ENCODE measurements at places on chromosomes 12 and 14.

- peak; percentile 28 for DNase-seq
These were observed 78.0 kb upstream of the SSTR1 start for GRCh38 chr14:38129705-38130104.

- peak; percentile 88 for DNase-seq
These were observed at the start of gene MRPS35 for GRCh38 chr12:27710592-27711316. Gene MRPS35, plus strand, starts transcription at chr12:27710832. Its CDS starts 12 bp downstream, at chr12:27710844.

DNA sequence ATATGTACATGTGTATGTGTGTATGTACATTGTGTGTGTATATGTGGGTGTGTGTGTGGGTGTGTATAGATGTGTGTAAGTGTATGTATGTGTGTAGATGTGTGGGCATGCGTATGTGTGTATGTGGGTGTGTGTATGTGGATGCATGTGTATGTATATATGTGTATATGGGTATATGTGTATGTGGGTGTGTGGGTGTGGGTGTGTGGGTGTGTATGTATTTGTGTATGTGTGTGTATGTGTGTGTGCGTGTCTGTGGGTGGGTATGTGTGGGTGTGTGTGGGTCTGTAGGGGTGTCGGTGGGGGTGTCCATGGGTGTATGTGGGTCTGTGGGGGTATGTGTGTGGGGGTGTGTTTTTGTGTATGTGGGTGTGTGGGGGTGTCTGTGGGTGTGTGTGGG lies 101.6 kb downstream of the PIWIL1 start:
- DNase-seq = no peak

- no peak for DNase-seq
These were observed 57.1 kb downstream of the CCNK start for GRCh38 chr14:99538275-99538674.

DNA sequence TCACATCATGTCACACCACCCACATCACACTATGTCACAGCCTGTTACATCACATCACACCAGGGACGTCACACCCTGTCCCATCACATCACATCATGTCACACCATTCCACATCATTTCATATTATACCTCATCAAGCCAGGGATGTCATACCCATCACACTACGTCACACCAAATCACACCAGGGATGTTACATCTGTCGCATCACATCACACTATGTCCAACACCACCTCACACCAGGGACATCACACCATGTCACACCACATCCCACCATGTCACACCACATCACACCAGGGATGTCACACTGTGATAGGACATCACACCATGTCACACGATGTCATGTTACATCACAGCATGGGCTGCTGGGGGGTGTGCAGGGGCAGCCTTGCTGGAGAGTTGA lies 110.6 kb downstream of the TMEM121 start:
- no peak for DNase-seq

GRCh38 chr12:20620261-20620660 lies 74.9 kb upstream of the SLCO1C1 start:
- DNase-seq = no peak

DNA sequence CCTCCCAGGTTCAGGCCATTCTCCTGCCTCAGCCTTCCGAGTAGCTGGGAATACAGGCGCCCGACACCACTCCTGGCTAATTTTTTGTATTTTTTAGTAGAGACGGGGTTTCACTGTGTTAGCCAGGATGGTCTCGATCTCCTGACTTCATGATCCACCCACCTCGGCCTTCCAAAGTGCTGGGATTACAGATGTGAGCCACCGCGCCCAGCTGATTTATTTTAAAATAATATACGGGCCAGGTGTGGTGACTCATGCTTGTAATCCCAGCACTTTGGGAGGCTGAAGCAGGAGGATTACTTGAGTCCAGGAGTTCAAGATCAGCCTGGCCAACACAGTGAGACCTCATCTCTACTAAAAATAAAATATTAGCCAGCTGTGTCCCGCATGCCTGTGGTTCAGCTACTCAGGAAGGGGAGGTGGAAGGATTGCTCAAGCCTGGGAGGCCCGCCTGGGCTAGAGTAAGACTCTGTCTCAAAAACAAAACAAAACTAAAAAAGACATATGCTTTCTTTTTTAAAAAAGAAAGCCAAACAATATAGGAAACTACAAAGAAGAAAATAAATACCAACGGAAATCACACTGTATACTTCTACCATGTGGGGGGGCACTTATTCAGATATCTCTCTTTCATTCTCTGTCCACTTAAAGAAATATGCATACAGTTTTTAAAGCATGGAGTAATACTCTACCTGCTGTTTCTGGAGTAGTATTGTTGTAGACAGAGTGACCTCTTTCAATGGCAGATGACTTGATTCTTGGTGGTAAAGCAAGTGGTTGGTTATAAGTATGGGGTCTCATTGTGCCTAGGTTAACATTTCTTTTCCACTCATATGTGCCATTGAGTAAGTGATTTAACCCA lies 930 bp upstream of the MIA2 start:
- no peak for DNase-seq

- DNase-seq = peak; percentile 6
These were observed 764 bp downstream of the RBM25 start for GRCh38 chr14:73058922-73059673.

DNA sequence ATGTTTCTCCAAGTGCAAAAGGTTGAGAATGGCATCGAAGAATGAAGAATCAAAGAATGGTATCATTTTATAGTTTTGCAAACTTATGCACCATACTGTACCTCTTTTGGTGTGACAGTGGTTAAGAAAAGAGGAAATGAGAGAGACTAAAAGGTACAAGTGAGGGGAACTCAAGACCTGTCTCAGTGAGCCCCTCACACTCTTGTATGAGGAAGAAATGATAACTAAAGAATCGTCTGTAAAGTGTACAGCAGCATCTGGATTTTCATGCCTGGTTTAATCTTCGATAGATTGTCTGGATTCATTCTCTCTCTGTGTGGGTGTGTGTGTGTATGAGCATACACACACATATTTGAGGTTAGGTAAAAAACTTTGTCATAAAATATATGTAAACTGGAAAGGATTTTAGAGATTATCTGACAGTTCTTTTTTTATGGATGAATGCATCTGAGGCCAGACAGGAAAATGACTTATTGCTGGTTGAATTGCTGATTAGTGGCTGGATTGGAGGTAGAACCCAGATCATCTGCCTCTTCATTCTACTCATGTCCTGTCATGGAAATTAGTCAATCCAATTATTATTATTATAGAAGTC lies 16.0 kb upstream of the SLC38A2 start:
- no peak for DNase-seq

DNA sequence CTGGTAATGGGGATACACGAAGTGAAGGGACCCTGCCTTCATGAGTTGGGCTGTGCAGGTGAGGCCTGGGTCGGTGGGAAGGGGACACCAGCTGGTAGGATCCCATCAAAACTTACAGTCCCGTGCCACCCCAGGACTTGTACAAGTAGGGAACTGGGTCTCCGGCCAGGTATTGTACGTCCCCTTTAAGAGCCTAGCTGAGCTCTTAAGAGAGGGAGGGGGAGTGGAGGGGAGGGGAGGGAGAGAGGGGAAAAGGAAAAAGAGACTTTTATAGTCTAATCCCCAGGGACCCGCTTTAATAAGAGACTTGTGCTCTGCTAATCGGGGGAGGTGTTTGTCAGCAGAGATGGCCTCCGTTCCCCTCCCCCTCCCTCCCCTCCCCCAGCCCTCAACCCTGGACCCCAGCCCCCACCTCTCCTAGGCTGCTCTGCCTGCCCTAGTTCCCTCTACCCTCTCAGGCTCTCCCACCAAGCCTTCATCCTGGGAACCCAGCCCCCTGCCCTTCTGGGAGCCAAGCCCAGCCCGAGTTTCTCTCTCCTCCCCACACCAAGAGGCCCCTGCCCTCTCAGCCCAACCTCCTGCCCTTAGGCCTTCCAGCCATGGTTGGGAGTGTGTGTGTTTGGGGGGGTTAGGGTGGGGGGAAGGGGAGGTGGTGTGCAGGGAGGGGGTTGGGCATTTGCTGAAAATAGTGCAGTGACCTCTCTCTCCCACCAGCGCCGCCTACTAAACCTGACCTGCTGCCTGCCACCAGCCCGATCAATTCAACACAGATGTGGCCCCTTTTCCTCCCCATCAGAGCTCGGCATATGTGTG lies 2.6 kb downstream of the GDF11 start:
- no peak for DNase-seq

DNA sequence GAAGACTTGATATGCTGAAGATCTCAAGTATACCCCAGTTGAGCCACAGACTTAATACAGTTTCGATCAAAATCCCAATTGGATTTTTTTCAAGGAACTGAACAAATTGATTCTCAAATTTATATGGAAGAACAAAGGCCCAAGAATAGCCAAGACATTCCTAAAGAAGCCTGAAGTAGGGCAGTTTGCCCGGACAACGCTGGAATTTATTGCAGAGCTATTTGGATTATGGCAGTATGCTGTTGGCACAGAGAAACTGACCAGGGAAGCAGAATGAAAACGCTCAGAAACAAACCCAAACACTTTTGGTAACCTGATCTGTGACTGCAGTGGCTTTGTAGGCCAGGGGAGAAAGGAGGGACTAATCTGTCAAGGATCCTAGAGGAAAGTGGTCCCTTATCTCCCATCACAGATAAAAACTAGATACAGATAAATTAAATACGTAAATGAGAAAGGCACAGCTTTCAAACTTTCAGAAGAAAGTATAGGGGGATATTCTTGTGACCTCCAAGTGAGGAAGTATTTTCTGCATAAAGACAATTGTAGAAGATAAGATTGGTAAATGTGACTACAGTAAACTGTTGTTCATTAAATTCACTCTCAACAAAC lies 35.9 kb upstream of the GSC start:
- DNase-seq = no peak

DNA sequence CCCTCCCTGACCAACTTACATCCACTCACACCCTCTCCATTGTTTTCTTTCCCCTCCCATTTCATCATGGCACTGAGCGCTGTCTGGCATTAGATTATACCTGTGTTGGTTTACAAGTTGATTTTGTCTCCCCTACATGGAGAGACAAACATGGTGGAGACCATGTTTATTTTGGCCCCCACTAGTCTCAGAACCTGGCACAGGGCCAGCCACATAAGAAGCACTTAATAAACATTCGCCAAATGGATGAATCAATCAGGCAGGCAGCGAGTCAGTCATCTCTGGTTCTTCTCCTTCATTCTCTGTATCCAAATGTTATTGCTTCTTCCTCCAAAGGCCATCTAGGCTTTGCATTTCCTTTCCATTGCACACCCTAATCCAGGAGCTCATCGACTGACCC lies 177.4 kb downstream of the DPF3 start:
- no peak for DNase-seq

DNA sequence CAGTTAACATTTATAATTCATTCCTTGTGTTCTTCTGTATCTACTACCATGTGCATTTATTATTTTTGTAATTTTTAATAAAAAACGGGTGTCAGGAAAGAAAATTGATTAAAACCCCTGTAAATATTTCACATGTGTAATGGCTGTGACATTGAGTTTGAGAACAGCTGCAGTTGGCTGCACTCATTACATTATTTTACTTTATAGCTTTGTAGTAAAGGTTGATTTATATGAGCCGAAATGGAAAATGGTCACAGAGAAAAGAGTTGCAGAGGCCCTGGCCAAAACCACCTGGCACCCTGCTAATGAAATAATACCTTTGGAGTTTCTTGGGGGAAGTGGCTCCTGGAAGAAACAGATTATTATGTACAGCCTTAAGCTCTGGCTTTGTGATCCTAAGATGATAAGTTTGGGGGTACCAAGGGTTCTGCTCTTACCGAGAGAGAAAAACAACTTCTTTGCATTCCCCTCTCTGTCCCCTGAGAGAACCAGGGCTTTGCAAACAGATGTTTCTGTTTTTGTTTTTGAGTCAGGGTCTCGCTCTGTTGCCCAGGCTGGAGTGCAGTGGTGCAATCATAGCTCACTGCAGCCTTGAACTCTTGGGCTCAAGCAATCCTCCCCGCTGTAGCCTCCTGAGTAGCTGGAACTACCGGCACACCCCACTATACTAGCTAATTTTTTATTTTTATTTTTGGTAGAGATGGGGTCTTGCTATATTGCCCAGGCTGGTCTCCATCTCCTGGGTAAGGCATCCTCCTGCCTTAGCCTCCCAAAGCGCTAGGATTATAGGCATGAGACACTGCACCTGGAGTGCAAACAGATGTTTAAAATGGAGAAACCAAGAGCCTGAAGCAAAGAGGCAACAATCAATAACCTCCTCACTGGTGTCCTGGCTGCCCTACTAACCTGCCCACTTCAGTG lies 9.7 kb upstream of the DYNLL1 start:
- DNase-seq = no peak

DNA sequence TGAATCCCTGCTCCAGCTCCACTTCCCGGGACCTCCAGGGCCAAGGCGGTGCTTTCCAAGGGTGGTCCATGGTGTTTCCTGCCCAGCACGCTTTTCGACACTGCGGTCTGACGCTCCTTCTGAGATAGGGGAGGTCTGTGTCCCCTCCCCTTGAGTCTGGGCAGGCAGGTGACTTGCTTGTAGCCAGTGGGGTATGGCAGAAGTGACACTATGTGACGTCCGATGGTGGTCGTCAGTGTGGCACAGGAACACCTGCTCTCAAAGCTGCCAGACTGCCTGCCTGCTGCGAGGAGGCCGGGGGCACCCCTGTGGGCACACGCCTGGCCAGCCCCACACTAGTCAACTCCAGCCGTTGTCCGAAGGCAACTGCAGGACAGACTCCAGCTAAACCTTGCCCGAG lies 16.0 kb upstream of the TRAF3 start:
- DNase-seq = no peak

- no peak for DNase-seq
These were observed 138.4 kb downstream of the ZFP36L1 start for GRCh38 chr14:68654471-68654941.

GRCh38 chr12:95741635-95742034 lies 48.9 kb downstream of the NTN4 start:
- no peak for DNase-seq

DNA sequence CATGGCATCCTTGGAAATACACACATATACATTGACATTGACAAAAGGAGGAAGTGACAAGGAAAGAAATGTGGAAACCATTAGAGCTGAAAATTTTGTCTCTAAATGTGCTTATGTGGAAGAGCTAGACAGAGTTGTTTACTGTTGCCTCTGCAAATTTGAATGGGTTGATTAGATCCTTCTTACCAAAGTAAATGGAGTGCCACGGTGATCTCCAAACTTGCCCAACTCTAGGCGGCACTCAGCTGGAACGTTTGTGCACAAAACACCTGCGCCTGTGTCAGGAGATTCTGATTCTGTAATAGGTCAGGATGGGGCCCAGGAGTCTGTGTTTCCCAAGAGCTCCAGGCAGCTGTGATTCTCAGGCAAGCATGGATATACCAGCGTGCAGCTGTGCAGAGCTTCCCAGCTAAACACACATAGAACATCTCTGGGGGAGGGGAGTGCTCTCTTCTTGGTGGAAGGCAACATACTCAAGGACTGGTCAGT lies 77.8 kb upstream of the BDKRB2 start:
- DNase-seq = no peak

- no peak for DNase-seq
These were observed 112.7 kb downstream of the SLC16A7 start for GRCh38 chr12:59708484-59708883.

GRCh38 chr12:126389961-126390360 lies 1324.7 kb downstream of the AACS start:
- no peak for DNase-seq

Data from activated CD4-positive, alpha-beta T cell treated with anti-CD3 and anti-CD28 coated beads, Interleukin-2, amount 50 U/mL, for 4 hours (primary cell).